ENCODE measurements at places on chromosomes 6 and 20.

DNA sequence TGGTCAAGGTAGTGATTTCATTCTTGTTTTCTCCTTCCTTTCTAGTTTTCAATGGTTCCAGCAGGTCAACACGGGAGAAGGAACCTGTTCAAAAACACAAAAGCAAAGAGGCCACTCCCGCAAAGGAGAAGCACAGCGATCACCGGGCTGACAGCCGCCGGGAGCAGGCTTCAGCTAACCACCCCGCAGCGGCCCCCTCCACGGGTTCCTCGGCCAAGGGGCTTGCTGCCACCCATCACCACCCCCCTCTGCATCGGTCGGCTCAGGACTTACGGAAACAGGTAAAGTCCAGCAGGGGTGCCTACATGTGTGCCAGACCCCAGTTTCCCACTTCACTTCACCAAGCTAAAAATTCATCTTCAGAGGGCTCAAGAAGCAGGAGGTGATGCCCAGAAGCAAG, 175.6 kb downstream of the DTNBP1 start:
- DNase-seq = no peak

DNA sequence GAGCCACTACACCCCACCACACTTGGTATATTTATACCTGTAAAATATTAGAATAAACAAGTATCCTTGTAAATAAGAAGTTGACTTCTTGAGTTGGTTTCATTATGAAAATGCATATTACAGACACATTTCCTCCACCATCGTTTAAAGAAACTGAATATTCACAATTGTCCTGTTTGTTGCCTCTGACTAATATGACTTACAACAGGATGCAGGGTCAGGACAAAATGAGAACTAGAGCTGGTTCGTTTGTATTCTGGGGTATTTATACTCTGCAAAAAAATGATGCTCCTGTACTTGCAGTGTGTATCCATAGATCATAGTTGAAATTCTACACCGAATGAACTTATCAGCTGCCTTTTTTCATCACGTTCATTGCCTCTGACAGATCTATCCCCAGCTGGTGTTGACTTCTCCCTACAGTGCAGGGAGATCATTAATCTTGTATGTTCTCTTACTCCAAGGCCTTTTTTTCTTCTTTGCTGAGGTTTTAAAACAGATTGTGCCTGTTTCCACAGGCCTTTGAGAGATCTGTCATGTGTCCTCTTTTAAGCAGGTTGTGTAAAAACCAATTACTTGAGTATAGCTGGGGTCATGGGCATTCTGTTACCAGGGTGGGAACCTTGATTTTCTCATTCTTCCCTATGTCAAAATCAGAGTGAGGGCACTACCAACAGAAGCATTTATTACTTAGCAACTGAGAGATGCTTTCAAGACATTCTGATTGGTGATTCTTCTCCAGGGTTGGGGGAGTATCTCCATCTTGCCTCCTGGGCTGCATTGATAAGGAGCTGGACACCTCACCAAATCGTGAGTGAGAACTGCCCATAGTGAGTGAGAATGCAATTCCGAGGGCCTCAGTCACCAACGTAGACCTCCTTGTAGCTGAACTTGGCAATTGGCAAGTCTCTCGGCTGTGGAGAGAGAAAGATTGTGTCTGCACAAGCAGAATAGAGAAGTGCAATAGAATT, 78.8 kb upstream of the CD83 start:
- DNase-seq = no peak

DNA sequence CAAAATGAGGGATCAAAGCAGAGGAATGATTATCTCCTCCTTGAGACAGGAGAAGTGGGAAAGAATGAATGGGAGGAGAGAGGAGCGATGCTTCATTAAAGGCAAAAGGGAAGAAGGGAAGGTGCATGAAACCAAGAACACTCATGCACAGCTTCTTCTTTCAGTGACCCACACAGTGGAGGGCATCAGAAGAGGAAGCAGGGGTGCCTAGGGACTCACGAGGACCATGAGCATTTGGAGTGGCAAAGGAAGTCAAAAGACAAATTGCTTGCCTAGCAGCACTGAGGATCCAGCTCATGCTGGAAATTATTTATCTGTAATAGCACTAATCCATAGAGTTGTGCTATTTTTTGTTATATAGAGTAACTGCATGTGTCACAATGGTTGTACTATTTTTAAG, 66.1 kb downstream of the SMLR1 start:
- no peak for DNase-seq

- DNase-seq = no peak
These were observed 22.1 kb upstream of the CD83 start for GRCh38 chr6:14095437-14095836.

DNA sequence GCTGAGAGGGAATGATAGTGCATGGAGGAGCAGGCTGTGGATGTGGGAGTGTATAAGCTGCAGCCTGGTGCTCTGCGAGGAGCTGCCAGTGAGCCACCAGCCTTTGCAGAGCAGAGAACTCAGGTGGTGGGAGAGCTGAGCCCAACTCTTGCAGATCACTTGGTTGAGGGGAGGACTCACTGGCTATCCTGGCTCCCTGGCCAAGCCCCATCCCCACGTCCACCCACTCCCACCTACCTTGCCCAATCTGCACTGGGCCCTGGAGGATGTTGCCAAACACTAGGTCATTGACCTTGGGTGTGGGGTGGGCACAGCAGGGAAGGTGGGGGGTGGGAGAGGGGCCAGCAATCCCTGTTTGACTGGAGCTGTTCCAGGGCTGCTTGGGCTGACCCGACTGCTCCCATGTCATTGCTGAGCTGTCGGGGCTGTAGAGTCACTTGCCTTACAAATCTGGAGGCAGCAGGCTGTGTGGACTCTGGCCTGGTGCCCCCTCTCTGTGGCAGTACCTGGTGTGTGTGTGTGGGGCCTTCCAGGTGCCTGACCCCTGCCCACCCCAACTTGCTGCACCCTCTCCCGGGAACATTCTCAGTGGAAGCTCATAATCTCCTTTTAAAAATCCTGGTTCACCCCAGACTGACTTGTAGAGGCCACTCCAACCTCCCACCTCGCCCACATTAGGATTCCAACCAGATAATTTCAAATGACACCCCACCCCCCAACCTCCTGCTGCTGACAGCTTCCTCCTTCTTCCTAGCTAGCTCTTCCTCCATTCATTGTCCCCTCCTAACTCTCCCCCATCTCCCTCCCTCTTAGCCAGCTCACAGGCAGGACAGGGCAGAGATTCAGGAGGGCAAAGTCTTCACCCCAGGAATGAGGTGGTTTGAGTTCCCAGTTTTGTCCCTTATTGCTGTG, 162.3 kb downstream of the MRPL14 start:
- DNase-seq = no peak

DNA sequence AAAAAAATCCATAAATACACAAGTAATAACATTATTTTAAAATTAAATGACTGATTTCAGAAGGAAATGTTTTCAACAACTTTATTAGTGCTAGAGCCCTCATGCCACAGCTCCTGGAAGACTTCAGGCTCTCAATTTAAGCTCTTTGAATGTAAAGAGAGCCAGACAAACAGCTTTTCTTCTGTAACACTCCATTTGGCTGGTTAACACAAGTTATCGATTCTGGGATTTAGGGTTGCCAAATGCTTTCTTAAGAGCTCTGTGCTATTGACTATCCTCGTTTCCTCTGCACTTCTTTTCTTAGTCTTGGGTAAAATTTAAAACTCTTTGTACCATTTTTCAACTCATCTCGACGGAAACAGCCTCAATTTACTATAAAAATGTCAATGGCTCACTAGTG, 402.5 kb downstream of the PRKN start:
- DNase-seq = no peak

DNA sequence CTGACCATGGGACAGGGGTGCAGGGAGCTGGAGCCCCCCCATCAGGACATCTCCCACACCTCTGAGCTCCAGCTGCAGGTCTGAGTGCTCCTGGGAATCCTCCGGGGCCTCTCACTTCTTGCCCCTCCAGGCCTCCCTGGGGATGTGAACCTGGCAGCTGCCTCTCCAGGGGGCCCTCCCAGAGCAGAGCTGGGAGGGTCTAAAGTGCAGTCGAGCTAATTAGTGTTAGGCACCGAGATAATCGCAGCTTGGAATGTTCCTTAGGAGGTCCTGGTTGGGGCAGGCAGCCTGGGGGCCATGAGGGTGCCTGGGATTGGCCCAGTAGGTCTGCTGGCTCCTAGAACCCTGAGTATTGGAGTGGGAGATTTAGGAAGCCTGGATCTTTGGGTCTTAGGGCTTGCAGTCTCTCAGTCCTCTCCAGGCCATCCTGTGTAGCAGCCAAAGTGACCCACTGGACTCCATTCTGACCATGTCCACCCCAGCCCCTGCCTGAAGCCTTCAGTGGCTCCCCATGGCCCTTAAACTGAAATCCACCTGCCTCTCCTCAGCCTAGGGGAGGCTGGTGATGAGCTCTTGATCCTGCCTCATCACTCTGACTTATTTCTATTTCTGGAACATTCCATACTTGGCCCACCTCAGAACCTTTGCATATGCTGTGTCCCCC, 26.0 kb downstream of the CEBPB start:
- DNase-seq = no peak

- no peak for DNase-seq
These were observed 25.0 kb downstream of the SLC22A1 start for GRCh38 chr6:160146454-160147145.

DNA sequence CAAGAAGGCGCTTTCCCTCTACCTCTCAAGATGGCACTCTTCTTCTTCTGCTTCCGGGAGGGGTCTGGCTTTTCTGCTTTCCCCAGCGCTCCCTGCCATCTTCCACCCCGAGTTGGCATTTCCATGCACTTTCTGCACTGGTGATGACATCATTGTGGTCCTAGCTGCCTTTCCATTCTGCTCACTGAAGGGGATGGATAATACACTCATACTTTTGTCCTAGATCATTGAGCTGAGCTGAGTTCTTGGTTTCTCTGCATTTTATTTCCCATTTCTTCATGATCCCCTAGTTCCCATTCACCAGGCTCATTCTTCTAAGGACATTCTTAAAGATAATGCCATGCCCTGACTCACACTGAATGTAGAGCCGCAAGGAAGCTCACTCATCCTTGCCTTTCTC, 96.7 kb downstream of the EDN1 start:
- no peak for DNase-seq

- no peak for DNase-seq
These were observed 2.4 kb downstream of the BAK1 start for GRCh38 chr6:33577718-33578117.

GRCh38 chr6:11139051-11139960, 27.8 kb upstream of the ERVFRD-1 start:
- DNase-seq = no peak

DNA sequence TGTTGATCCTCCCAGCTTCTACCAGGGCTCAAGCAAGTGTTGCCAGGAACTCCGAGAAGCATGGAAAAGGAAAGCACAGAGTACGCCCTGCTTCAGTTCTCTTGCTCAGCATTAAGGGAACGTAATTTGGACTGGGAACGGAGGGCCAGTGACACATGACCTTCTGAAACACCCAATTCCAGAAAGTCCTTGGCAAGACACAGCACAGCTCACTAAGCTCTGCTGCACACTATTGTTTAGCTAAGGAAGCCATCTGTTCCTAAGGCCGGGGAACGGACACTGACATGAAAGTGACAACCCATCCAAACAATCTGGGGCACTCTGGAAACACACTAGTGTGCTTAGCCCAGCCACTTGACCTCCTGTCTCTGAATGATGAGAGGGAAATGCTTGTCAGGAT, 56.9 kb upstream of the NXT1 start:
- DNase-seq = no peak

DNA sequence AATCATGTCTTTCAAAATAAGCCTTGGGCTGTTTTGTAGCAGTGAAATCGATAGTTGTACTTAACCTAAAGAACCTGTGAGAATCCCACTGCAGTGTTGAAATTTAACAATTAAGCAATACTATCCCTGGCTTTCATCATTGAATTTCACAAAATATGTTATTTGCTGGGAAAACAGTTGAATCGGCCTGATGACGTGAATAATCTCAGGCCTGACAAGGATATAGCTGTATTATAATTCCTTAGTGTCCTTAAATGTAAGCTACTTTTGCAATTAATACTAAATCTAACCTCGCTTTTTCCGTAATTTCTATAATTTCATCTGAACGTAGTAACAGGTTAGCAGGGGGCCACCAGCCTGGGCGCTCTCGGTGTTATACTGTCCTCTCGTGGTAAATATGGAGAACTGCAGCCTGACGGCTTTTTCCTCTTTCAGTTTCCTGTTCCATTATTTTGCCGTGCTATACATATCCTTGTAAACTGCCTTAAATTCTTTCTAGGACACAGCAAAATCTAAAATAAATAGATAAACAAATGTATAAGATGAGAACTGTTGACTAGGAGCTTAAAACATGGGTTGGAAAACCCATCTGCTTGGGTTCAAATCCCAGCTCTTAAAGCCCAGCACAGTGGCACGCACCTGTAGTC, 24.0 kb downstream of the MTFR2 start:
- DNase-seq = peak; percentile 29

DNA sequence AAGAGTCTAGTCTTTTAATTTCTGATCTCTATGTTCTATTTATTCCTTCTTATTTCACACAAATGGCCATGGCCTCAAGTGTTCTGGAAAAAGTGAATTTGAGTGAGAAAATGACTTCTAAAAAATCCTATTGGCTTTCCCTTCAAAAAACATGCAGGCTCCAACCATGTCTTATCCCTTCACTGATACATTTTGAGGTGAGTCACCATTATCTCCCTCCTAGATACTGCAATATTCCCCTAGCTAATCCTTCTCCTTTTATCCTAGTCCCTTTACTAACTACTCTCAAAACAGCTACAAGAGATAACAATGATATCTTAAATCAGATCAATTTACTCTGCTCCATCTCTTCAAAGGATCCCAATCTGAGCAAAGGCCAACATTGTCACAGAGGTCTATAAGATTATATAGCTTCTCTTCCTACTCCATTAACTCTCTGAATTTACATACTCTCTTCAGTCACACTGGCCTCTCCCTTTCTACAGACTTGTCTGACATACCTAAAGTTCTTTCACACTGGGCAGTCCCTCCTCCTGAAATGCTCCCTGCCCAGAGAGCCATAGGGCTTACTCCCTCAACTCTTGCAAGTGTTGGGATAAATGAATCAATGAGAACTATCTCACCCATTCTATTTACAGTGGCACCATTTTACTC, 129.2 kb downstream of the TENT5A start:
- no peak for DNase-seq

DNA sequence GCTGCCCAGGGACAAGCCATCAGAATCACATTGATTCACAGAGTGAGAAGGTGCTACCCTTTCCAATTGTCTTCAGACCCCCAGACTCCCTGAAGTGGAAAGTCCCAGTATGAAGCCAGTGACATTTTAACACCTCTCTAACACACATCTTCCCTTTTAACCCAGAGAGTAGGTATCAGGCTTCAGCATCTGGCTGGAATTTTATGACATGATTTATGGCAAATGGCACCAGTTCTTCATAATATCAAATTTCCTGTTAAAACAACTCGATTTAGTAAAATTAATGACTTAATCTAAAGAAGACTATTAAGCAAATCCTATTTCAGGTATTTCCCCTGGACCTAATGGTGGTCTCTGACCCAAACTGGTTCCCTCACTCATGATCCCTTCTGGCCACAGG, 25.0 kb downstream of the KCNB1 start:
- DNase-seq = no peak

DNA sequence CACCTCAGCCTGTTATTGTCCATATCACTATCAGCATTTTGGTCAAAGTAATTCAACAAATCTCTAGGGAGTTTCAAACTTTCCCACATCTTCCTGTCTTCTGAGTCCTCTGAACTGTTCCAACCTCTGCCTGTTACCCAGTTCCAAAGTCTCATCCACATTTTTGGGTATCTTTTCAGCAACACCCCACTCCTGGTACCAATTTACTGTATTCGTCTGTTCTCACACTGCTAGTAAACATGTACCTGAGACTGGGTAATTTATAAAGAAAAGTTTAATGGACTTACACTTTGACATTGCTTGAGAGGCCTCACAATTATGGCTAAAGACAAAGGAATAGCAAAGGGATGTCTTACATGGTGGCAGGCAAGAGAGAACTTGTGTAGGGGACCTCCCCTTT, 224.2 kb downstream of the ADGRB3 start:
- no peak for DNase-seq
